Suppressor macrophage (primary cell): ENCODE measurements at places on chromosomes 7 and 10.

- no peak for DNase-seq
Measured at GRCh38 chr10:132893090-132893489, 49.3 kb downstream of the CFAP46 start.

GRCh38 chr7:94996369-94996768 lies 89.0 kb downstream of the PPP1R9A start:
- no peak for DNase-seq

DNA sequence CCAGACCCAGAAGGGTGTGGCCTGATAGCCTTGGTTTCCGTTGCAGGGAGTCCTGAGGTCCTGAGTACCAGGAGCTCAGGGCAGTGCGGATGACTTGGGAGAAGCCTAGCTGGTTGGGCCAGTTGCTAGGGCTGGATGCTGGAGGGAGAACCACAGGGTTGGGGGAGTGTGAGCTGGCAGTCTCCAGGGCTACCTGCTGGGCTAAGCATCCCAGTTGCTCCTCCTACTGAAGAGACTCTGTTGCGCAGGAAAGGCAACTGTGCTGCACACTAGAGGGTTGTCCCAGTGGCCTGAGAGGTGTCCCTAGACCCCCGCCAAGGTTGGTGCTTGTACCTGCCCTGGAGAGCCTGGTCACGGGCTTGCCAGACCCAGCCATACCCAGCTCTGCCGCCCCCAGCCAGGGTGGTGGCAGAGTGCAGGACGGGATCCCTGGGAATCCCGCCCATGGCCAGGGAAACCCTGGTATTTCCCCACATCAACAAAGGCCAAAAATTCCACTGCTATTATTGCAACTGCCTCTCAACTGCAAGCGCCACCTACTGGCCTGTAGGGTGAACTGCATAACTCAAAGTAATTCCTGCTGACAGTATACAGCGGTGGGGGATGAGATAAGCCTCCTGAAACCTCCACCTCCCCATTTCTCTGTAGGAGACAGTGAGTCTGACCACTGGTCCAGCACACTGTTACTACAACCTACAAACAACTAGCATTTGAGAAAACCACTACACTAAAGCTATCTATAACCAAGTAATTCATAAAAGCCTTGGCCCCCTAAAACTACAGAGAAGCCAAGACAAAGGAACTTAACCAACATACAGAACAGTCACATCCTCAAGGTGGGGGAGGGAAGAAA lies 67.6 kb upstream of the DDC start:
- peak; percentile 64 for DNase-seq

DNA sequence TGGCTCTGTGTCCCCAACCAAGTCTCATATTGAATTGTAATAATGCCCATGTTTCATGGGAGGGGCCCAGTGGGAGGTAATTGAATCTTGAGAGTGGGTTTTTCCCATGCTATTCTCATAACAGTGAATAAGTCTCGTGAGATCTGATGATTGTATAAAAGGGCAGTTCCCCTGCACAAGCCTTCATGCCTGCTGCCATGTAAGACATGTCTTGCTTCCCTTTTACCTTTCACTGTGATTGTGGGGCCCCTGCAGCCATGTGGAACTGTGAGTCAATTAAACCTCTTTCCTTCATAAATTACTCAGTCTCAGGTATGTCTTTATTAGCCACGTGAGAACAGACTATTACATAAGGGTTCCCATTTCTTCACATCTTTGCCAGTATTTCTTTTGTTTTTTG lies 97.1 kb upstream of the CPXM2 start:
- no peak for DNase-seq

- DNase-seq, result no peak
Measured at GRCh38 chr10:18759575-18759974, 100.3 kb downstream of the ARL5B start.

DNA sequence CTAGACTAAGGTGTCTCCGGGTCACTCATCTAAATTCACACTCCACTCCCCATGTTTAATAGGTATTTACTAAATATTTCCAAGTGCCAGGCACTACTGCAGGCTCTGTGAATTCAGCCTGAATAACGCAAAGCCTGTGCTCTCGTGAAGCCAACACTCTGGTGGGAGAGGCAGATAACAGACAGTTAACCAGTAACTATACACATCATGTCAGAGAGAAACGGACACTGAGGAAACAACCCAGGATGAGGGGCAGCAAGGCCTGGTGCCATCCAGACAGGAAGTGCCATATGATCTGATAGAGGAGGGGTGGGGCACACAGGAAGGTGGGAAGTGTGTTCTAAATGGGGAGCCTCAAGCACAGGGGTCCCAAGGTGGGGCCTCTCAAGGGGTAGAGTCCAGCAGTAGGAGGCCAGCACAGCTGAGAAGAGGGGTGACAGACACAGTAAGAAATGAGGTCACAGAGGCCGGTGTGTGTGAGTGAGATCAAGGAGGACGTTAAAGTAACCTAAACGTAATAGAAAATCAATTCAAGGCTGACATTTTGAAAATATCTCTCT lies 85.3 kb downstream of the LARP4B start:
- DNase-seq, result no peak

DNA sequence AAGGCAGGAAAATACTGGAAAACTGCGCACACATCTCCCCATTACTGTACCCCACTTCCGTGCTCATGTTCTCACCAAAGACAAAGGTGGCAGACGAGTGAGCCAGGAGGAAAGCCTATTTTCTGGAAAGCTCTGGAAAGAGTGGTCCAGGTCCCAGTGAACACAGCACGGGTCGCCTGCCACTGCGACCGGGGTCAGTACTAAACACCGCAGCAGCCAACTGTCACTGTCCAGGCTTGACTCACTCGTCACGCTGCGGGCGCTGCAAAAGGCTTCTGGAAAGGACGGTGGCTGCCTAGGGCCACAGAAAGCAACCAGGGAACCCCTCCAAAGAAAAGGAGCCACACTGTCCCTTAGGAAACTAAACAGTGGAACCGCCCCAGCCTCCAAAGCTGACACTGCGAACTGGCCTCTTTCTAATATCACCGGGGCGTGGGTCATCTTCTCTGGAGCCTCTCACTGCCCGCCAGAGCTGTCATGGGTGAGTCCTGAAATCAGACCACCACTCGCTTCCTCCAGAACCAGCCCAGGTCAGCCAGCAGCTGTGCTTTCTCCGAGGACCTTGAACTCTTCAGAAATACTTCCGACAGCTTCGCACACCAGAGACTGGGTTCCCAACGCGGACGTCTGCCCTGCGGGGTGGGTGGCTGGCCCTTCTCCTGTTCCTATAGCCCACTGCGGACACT lies 4.0 kb downstream of the RADIL start:
- no peak for DNase-seq

DNA sequence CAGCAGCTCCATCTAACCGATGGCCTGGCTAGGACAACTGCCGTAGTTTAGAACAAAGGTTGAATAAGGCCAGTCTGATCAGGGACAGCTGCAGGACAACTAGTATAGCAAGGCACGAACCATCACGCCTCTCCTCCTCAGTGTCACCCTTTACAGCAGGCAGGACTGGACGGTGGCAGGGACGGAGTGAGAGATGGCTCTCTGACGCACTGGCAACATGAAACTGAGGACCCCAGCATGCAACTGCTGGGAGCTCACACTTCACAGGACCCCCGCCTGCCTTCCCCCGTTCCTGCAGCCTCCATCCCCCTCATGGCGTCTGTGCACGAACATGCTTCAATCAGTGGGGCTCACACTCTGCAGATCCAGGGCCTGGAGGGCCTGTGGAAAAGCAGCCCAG lies 53.7 kb downstream of the ZRANB1 start:
- DNase-seq, result no peak

DNA sequence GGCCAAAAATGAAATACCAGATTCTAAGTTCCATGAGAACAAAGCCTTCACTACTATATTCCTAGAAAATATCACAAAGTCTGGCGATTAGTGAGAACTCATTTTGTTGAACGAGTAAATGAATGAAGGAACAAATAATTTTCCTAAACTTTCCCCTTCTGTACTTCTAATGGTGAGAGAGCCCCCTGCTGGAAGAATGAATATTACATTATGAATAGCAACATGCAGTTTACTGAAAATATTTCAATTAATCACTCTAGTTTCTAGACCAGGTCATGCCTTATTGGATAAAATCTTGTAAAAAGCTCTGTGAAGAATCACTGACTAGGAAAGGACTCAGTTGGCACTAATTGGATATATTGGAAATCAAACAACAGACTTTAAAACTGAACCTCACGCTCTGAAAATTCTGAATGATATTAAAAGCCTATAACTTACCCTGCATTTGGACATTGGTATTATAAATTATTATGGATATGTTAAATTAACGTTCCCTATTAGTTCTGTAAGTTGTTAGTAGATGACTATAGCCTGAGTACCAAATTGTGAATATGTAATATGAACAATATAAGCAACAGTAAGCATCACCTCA lies 32.4 kb upstream of the MTPN start:
- DNase-seq, result peak; percentile 82

GRCh38 chr10:122267849-122268737 lies 3.0 kb upstream of the BTBD16 start:
- DNase-seq, result peak; percentile 45

- DNase-seq, result peak; percentile 37
Measured at GRCh38 chr7:104772405-104773345, 241.3 kb upstream of the KMT2E start.

DNA sequence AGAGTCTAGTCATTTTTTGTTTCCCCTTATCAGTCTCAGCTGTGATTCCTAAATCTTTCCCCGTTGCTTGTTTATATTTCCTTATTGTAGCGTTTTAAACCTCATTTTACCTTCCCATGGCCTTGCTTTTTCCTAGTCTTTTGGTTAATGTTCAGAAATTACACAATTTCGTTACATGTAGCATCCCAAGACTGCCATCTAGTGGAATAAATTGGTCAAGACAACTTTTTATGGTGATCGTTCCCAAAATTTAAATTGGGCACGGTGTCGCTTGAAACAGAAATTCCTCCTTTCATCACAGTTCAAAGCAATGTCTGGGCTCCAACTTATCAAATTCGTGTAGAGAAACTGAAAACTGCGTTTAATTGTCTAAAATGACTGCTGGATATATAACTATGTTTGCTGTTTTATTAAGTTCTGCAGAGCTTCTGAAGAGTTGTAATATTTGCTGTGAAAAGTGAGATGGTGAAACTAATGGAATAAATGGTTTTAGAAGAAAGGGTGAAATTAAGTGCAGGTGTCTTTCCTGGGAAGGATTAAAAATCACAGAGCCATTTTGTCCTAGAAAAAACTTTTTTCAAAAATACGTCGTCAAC lies 370.2 kb downstream of the PHF14 start:
- peak; percentile 66 for DNase-seq

DNA sequence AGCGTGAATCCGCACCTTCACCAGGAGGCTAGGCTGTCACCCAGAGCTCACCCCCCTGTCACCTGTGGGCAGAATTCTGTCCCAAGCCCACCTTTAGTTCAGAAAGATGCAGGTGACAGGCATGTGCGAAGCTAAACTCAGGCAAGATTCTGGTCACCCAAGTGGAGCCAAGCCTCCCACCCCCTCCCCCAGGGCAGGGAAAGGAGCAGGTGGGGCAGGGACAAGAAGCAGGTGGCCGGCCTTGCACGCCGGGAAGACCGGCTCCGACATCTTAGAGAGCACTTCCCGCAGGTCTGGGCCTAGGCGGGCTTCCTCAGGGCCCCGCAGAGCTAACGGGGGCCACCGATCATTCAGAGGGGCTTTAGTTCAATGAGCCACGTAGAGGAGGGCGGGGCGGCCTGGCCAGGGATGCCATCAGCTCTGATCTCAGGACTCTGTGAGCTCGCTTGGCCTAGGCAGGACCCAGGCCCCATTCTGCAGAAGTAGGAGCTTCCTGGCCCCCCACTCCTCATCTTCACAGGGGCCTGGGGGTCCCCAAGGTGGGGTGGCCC lies 19.9 kb downstream of the UNCX start:
- DNase-seq, result no peak
